ENCODE measurements at places on chromosomes 13 and 19. TPM values are rescaled to one million over a fixed set of nuclear protein-coding genes. Genes with fewer than 3 reads are reported as not detected.

DNA sequence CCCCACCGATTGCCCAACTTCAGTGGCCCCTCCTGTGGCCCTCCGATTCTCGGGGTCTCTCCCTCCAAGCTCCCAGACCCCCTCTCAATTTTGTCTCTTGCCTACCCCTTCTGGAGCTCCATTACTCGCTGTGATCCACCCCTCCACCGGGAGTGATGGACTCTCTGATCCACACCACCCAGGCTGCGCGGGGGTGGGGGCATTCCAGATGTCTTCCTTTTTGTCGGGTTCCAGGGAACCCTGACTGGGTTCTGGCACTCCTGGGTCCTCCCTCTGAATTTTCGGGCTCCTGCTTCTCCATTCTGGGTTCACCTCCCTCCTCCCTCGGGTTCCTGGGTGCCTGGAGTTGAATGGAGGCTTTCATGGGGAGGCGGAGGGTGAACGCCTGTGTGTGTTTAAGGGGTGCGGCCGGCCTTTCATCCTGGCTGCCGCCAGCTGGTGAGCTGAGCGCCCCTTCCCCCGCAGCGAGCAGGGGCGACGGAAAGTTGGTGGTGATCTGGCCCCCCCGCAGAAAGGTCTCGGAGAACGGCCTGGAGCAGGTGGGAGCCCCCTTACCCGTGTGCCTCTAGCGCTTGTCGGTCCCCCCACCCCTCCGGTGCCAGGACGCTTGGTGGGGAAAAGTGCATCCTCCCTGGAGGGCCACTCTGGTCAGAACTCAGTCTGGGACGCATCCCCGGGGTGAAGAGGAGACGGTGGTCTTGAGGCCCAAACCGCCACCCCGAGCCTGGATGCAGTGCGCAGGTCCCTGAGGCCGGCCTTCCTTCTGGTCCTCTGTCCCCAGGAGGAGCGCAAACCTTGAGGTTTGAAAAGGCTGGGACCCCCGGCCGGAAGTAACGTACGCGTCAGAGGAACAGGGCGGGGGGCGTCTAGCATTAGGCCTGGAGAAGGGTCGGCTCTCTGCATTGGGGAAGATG lies 1.6 kb downstream of the MISP3 start:
- H3K4me3 ChIP-seq, result peak overlapping the region; percentile 86
- no peaks in the 10 kb centered on the region for H3K36me3 ChIP-seq
- H3K4me1 ChIP-seq, result peaks cover 6% of the 10 kb centered on the region
- H3K27ac ChIP-seq, result no peak overlapping the region
- peaks cover 11% of the 10 kb centered on the region for H3K27me3 ChIP-seq

GRCh38 chr13:97020689-97021240 lies 26.5 kb upstream of the OXGR1 start:
- H3K27ac ChIP-seq, result no peak overlapping the region
- no peak for DNase-seq
- H3K36me3 ChIP-seq, result peaks cover 1% of the 10 kb centered on the region
- peaks cover 34% of the 10 kb centered on the region for H3K27me3 ChIP-seq
- H3K4me3 ChIP-seq, result no peak overlapping the region
- H3K4me1 ChIP-seq, result peaks cover 9% of the 10 kb centered on the region

GRCh38 chr13:42255886-42256285 lies 16.1 kb upstream of the AKAP11 start:
- no peaks in the 10 kb centered on the region for H3K27me3 ChIP-seq
- H3K4me1 ChIP-seq, result no peaks in the 10 kb centered on the region
- no peaks in the 10 kb centered on the region for H3K36me3 ChIP-seq
- DNase-seq, result no peak
- no peak overlapping the region for H3K27ac ChIP-seq
- no peak overlapping the region for H3K4me3 ChIP-seq

GRCh38 chr13:22090106-22090505 lies 419.2 kb downstream of the FGF9 start:
- no peak for DNase-seq
- H3K36me3 ChIP-seq, result no peaks in the 10 kb centered on the region
- no peak overlapping the region for H3K4me3 ChIP-seq

The MISP3 gene
- 3.0 TPM for total RNA-seq

- no peaks in the 10 kb centered on the region for H3K27me3 ChIP-seq
- peaks cover 1% of the 10 kb centered on the region for H3K36me3 ChIP-seq
- no peak overlapping the region for H3K27ac ChIP-seq
- peaks cover 8% of the 10 kb centered on the region for H3K4me1 ChIP-seq
- DNase-seq, result no peak
These were observed 503.0 kb downstream of the DCT start for GRCh38 chr13:93976528-93976927.

The APOE gene
- 233 TPM for total RNA-seq

- no peak overlapping the region for H3K4me3 ChIP-seq
- H3K27me3 ChIP-seq, result peaks cover 30% of the 10 kb centered on the region
- DNase-seq, result no peak
- no peaks in the 10 kb centered on the region for H3K36me3 ChIP-seq
- H3K27ac ChIP-seq, result no peak overlapping the region
- H3K4me1 ChIP-seq, result peaks cover 29% of the 10 kb centered on the region
These were observed 42.8 kb upstream of the MEDAG start for GRCh38 chr13:30863231-30863630.

The MCF2L gene
- 90.0 TPM for total RNA-seq

GRCh38 chr13:49977992-49978391 lies 18.9 kb upstream of the TRIM13 start:
- H3K4me1 ChIP-seq, result no peaks in the 10 kb centered on the region
- H3K27ac ChIP-seq, result no peak overlapping the region
- no peak overlapping the region for H3K4me3 ChIP-seq
- H3K36me3 ChIP-seq, result no peaks in the 10 kb centered on the region

DNA sequence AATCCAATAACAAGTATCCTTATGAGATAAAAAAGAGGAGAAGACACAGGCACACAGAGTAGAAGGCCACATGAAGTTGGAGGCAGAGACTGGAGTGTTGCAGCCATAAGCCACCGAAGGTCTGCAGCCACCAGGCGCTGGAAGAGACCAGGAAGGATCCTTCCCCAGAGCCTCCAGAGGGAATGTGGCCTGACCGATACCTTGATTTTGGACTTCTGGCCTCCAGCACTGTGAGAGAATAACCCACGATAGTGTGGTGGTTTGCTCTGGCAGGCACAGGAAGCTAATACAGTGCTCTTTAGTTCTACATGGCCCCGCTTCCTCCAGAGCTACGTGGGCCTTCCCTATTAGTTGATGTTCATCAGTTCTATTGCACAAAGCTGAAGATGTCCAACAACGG lies 15.3 kb upstream of the SULT2A1 start:
- DNase-seq, result no peak
- no peaks in the 10 kb centered on the region for H3K36me3 ChIP-seq
- H3K27ac ChIP-seq, result no peak overlapping the region
- no peak overlapping the region for H3K4me3 ChIP-seq

GRCh38 chr19:45607071-45608029 lies 5.3 kb upstream of the GPR4 start:
- peaks cover 12% of the 10 kb centered on the region for H3K36me3 ChIP-seq
- H3K4me3 ChIP-seq, result peak overlapping the region; percentile 52
- no peak overlapping the region for H3K27ac ChIP-seq
- peaks cover 12% of the 10 kb centered on the region for H3K27me3 ChIP-seq
- no peaks in the 10 kb centered on the region for H3K4me1 ChIP-seq
